ENCODE measurements at places on chromosomes 1 and 21.

DNA sequence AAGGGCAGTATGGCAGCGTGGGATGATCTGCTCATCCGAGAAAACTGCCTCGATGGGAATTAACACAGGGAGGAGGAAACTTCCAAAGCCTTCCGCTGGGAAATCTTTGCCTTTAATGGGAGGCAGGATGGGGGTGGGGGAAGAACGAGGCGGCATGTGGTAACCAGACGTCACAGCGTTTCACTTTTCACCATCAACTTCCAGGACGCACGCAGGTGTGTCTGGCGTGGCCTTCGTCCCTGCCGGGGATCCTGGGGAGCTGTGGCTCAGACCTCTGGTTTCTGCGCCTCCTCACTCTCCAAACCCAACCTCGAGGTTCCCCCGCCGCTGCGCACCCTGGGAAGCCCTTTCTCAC is 282 bp downstream of the RSPH1 start:
- no peak for DNase-seq

- DNase-seq: no peak
Observed at GRCh38 chr1:180282401-180283044, 52.5 kb downstream of the LHX4 start.

- no peak for DNase-seq
Observed at GRCh38 chr1:66256629-66257572, 277.1 kb upstream of the SGIP1 start.

GRCh38 chr1:236204039-236204438 is 61.7 kb downstream of the GPR137B start:
- no peak for DNase-seq

DNA sequence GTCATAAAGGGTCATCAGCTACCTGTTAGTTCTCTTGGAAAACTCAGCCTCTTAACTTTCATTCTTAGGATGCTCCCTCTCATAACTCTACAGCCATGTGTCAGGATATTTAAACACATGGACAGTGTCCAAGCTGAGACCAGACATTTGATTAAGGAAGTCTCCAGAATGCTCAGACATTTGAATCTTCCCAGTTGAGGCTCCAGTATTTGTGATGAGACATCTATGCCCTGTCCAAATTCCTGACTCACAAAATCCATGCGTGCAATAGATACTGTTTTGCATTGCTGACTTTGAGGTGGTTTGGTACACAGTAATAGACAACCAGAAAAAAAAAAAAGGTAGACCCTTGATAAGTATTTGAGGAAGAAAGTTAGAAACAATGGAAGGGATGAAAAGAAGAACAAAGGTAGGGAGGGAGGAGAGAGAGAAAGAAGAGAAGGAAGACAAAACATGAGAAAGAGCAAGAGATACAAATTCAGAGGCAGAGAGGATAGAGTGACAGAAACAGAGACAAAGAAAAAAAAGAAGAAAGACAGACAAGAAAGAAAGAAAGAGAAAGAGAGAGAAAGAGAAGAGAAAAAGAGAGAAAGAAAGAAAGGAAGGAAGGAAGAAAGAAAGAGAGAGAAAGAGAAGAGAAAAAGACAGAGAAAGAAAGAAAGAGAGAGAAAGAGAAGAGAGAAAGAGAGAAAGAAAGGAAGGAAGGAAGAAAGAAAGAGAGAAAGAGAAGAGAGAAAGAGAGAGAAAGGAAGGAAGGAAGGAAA is 275.5 kb upstream of the PRMT6 start:
- DNase-seq: no peak

- DNase-seq: no peak
Observed at GRCh38 chr1:102783487-102783886, 324.8 kb downstream of the COL11A1 start.

DNA sequence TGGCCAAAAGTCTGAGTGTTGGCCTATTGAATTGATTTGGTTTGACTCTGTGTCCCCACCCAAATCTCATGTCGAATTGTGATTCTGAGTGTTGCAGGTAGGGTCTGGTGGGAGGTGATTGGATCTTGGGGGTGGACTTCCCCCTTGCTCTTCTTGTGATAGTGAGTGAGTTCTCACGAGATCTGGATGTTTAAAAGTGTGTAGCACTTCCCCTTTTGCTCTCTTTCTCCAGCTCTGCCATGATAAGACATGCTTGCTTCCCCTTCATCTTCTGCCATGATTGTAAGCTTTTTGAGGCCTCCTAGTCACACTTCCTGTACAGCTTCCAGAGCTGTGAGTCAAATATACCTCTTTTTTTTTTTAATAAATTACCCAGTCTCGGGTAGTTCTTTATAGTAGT is 297.1 kb upstream of the ZRANB2 start:
- DNase-seq: no peak

GRCh38 chr1:74505928-74506710 is 6.3 kb downstream of the LRRC53 start:
- no peak for DNase-seq

DNA sequence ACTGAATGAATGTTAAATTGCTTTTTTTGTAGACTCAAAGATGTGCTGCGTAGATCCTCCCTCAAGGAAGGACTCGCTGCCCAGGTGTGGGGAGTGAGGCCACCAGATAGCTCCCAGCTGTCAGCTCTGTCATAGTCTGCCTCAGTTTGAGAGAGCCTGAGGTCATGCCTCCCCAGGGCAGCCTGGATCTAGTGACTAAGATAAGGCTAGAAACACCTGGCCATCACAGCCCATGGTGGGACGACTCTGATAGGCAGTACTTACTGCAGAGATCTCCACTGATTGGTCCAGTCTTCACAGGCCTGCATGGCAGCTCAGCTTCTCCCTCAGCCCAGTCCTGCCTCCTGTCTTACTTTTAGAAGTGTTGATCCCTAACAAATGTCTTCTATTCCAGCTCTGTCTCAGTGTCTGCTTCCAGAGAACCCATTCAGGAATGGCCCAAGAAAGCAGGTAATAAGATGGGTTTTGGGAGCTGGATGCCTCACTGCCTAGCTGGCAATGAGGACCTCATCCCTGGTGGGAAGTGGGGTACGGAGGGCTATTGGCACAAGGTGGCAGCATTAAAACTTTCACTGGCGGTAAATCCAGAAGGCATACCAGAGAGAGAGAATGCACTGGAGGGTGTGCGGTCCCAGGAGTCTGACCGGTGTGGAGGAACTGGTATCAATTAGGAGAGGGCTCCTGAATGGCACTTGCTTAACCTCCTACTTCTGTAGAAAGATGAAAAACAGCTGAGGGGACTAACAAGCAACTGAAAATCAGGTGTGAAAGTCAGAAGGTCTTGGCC is 55.3 kb upstream of the GPR37L1 start:
- no peak for DNase-seq

DNA sequence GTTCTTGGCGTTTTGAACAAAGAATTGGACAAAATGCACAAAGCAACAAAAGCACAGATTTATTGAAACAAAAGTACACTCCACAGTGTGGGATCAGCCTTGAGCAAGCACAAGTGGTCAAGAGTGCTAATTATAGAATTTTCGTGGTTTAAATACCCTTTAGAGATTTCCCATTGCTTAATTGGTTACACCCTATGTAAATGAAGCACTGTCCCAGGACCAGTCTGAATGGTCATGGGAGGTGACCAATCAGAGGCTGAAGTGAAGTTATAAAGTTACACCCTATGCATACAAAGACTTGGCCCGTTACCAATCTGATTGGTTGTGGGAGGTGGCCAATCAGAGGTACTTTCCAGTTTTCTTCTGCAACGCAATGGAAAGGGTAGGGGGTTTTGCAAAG is 223.6 kb downstream of the CENPF start:
- no peak for DNase-seq

GRCh38 chr1:165342587-165342986 is 13.9 kb downstream of the LMX1A start:
- no peak for DNase-seq

- no peak for DNase-seq
Observed at GRCh38 chr1:73162564-73162963, 880.2 kb upstream of the NEGR1 start.

DNA sequence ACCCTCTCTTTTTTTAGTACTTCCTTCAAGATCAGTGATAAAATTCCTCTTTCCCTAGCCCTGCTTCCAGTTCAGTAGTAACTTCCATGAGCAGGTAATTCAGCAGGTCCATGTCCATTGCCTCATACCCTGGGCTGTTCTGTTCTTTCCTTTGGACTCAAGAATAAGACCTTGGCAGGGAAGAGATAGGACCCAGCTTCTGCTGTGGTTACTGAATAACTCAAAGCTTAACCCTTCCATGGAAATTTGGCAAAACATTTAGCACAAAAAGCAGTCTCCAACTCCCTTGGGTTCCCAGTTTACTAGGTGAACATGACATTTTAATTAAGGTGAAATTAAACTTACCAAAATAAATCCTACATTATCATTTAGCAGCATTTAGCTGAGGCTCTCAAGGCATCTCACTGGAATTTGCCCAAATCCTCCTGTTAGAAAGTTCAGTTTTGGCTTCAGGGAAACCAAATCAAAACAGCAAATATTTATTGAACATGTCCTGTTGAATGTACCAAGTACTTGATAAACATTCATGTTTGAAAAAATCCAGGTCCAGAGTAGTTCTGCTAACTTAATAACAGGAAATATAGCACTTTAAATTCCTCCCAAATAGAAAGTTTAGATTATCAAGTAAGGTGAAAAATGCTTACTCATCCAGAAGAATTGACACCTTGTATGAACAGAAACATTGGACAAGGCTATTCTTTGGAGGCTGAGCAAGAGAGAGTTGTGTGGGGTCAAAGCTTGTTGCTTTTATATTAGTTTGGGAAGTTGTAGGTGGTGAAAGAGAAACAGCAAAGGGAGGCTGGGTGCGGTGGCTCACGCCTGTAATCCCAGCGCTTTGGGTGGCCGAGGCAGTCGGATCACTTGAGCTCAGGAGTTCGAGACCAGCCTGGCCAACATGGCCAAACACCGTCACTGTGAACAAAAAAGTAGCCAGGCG is 8.4 kb upstream of the SERPINC1 start:
- DNase-seq: no peak

DNA sequence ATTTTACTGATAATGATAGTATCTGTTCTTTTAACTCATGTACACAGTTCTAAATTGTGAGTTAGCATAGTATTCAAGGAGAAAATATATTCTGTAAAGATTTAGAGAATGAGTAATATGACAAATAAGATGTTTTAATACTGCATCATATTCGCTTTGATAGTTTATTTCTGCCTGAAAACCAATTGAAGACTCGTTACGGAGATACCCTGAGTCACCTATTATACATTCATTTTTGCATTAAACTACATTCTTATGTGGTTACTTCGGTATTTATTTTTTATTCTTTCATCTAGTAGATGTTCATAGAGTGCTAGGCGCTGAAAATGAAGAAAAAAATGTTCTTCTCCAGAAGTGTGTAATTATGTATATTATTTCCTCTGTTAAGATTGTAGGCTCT is 5.3 kb downstream of the UHMK1 start:
- DNase-seq: no peak

- no peak for DNase-seq
Observed at GRCh38 chr1:54122135-54122751, 30.6 kb downstream of the CDCP2 start.

GRCh38 chr1:12135612-12136011 is 31.2 kb upstream of the TNFRSF1B start:
- no peak for DNase-seq

- DNase-seq: peak; percentile 31
Observed at GRCh38 chr1:166974647-166975345, 544 bp downstream of the ILDR2 start.

GRCh38 chr1:156809711-156810366 is 6.8 kb downstream of the SH2D2A start:
- no peak for DNase-seq

- DNase-seq: no peak
Observed at GRCh38 chr1:165856021-165856420, 28.6 kb downstream of the UCK2 start.
